ENCODE measurements at places on chromosomes 7 and 10.

- no peak for DNase-seq
Observed at GRCh38 chr7:132045481-132045980, 489.1 kb upstream of the PODXL start.

GRCh38 chr10:62584731-62585130 is 210.6 kb downstream of the ZNF365 start:
- DNase-seq, result no peak

DNA sequence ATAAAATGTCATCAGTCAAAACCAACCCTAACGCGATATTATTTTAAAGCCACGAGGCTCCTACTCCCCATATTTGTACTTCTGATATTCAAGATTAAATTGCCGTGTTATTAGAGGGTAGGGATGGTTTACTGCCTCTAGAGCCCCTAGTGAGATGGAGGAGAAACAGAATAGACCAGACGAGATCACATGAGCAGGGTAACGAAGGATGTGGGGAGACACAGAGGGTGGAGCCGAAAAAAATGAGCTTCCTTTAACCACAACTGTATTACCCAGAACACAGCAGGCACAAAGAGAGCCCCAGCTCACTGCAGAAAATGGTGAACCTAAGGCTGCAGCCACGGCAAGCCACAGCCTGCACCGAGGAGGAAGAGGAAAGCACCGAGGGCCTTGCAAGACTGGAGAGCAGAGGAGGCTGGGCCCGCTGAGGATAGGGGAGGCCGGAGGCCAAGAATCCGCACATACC is 14.3 kb downstream of the ZC3HAV1 start:
- DNase-seq, result no peak

DNA sequence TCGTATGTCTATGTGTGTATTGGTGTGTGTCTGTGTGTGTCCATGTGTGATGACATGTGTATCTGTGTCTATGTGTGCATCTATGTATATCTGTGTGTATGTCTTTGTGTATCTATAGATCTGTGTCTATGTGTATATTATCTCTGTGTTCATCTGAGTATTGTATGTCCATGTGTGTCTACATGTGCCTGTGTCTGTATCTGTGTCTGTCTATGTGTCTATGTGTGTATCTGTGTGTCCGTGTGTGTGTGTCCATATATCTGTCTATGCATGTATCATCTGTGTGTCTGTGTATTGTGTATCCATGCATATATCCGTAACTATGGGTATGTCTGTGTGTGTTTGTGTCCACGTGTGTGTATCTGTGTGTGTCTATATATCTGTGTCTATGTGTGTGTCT is 2.7 kb upstream of the FAM20C start:
- DNase-seq, result no peak

DNA sequence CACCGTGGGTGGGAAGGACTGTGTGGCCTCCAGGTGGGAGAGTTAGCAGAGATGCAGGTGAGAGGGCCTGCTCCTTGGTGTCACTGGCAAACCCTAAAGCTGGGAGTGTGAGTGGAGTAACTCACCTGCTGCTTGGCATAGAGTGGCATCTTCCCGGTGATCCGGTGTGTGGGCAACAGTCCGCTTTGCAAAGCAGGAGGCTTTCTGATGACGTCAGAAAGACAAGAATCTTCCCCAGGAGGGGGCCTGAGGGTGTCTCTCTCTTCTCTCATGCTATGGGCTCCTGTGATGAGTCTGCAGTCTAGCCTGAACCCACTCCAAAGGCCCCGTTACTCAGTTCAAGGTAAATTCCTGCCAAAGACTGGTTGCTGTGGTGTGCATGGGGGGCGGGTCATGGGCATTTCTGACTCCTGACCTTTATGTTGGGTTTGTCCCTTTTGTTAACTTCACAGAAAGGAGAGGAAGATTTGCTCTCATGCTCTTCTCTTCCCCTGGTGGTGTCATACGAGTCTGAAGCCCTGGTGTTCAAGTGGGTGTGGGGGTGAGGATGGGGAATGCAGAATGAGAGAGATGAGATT is 187.9 kb downstream of the GATA3 start:
- DNase-seq, result no peak

GRCh38 chr10:49633327-49634068 is 19.7 kb downstream of the CHAT start:
- peak; percentile 69 for DNase-seq

DNA sequence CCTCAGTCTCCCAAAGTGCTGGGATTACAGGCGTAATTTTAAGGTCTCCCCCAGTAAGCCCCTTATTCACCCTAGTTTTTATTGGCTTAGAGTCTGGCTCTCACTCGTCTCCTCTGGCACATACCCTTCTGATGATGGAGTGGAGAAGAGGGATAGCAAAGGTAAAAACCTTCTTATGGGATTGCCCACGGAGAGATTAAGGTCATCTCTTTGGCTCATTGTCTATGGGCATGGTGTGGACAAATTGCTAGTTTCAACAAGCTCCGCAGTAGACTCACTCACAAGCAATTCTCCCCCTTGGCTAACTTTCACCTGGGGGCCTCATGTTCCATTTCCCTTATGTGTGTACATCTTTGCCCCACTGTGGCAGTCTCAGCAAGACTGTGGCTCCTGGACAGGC is 22.4 kb upstream of the TSGA13 start:
- DNase-seq, result no peak

DNA sequence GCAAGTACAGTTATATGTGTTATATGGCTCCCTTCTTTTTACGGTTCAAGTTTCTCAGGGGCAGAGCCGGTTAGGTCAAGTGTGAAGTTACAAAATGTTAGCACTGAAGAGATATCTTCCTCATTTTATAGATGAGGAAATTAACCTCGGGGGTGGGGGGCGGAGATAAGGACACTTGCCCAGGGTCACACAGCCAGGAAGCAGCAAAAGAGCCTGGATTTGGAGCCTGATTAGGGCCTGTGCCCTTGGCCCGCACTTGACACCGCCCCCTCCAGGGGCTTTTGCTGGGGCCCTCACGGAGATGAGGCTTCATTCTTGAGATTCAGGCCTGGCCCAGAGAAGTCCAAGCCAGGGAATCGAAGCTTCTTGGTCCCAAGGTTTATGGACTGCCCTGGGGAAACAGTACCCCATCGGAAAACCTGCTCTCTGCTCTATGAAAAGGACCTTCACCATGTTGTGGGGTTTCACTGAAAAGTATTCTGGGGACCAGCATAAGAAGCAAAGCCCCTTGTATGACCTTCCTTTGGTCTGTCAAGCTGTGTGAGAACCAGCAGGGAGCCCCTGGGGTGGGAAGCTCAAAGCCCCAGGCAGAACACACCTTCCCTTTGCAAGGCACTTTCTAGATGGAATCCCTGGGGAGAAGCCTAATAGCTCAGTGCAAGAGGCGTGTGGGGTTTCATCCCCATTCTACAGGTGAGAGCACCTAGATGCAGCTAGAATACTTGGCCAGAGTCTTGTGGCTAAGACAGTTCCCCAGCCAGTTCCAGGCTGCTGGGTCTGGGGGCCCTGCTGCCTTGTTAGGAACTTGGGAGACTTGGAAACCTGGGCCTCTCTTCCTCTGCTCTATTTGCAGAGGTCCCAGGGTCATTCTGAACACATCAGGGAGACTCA is 21.9 kb downstream of the UNC5B start:
- DNase-seq, result no peak

- DNase-seq, result no peak
Observed at GRCh38 chr7:24907311-24907886, 72.6 kb downstream of the OSBPL3 start.

GRCh38 chr10:74067373-74068352 is 69.7 kb downstream of the VCL start:
- DNase-seq, result peak; percentile 65

DNA sequence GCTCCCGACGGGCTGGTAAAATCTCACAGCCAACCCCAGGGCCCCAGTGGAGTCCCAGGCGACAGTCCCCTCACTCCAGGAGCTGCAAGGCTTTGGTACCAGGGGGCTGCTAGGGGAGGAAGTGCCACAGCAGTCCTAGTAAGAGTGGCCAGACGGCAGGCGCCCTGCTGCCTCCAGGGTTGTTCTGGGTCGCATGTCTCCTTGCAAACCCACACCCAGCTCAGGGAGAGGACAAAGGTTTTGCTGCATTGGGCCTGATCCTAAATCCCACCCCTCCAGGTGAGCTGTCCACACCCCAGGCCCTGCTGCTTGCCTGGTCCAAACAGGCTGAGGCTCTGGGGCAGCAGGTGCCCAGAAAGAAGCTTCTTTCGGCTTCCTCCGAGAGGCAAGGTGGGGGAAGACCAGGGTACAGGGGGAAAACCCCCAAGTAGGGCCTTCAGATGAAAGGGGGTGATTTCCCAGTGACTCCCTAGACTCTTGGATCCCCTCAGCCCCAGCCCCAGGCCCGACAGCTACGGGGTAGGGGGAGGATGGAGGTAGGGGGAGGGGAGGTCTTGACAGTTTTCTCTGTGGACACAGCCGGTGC is 4.2 kb upstream of the KCP start:
- DNase-seq, result no peak

- no peak for DNase-seq
Observed at GRCh38 chr7:101171442-101171837, 6.1 kb upstream of the VGF start.

DNA sequence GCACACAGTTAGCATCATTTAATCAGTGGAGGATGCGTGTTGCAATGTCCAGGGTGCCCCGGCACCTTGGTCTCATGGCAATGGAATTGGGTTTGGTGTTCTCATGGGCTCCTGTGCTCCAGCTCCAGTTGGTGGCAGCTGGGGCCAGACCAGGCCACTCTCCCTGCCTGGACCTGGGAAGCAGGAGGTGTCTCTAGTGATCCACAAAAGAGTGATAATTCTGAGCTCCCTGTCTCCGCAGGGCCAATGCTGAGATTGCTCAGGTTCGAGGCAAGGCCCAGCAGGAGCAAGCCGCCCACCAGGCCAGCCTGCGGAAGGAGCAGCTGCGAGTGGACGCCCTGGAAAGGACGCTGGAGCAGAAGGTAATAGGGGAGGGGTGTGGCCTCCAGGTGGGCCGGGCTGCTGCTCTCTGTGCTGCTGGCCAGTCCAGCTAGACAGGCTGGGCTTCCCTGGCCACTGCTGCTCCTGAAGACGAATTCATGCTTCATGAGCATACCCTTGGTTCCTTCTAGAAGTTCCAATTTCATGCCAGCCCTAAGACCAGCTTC is 21.7 kb upstream of the BTBD16 start:
- no peak for DNase-seq

- DNase-seq, result no peak
Observed at GRCh38 chr10:110494532-110494931, 3.2 kb upstream of the DUSP5 start.

- peak; percentile 83 for DNase-seq
Observed at GRCh38 chr7:73703757-73704639, 15.5 kb downstream of the STX1A start.

DNA sequence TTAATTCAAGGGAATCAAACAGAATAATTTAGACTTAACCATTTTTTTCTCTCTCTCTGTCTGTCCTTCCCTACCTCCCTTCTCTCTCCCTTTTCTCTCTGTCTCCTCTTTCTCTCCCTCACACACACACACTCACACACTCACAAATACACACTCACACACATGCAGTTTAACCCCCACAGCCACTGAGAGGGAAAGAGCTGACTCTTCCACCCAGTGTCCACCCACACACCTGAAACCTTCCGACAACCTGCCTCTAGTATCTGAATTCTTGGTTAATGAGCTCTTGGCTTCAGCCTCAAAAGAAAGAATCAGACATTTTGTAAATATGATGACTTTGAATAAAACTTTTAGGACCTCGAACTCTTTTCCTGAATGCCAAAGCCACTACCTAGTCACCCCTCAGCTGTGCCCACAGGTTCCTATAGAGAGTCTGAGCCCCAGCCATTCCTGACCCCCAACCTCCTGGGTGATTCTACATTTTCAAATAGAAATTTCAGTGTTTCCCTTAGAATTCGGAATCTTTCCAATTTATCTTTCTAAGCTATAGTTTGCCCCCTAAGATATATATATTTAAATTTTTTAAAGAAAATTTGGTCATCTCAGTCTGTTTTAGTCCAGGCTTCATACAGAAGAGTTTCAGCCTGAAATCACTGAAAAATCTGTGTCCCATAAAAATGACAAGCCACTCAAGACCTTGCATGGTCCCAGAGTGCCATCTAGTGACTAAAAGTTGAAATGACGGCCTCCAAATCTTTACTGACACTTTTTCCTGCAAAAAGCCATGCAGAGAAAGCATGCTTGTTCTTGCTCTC is 202.8 kb downstream of the IPMK start:
- peak; percentile 73 for DNase-seq

GRCh38 chr10:35124540-35124939 is 2.1 kb upstream of the CREM start:
- DNase-seq, result no peak

GRCh38 chr7:6654842-6655610 is 17.9 kb downstream of the ZNF316 start:
- DNase-seq, result no peak

DNA sequence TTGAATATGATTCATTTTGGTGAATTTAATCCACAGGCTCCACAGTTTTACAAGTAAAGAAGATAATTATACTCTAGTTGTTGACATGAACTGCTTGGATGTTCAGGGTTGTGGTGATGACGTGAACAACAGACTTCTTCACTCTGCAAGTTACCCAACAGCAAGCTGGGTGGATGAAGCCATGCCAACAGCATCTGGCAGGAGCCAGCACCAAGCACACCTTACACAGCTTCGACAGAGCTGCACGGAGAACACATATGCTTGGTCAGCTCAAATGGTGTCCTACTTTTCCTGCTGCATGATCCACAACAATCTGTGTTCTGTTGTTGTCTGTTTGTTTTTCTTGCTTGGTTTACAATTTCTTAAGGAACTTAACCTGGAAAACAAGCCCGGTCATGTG is 9.8 kb downstream of the NOD1 start:
- DNase-seq, result no peak

DNA sequence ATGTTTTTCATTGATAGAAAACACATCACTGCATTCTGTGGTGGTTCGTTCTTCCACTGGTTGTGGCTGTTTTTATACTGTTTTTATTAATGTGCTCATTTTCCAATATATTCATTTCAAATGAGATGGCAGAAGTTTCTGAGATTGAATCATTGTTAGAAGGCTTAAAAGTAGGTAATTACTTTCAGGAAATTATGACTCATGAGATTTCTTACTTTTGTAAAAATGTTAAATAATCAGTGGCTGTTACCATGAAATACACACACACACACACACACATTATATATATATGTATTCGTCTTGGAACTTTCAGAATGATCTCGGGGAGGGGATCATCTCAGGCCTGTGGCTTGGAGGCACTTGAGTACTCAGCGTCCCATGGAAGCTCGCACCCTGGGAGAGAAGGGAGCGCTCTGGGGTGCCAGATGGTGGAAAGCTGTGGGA is 66.1 kb downstream of the ZMYND11 start:
- no peak for DNase-seq

Data from lung (tissue), 17 donors.